Stimulated activated CD8-positive, alpha-beta memory T cell treated with anti-CD3 and anti-CD28 coated beads, Interleukin-15, amount 100 ng/mL, for 4 hours (primary cell): ENCODE measurements at places on chromosomes 2 and 18.

DNA sequence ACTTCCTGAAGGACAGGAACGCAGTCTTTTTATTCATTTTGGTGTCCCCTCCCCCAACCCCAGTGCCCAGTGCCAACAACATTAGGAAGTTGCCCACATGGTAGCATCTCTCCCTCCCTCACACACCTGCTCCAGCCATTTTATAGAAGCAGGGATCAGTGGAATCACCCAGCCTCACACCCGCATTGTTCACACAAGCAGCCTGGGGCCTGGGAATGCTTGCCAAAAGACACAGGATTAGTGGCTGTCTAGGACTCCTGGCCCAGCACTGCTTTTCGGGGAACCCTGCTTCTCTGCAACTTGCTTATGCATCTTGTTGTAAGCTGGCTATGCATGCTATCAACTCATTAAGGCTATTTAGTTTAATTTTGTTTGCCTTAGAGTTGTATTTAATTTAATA lies 17.9 kb downstream of the TMEM37 start:
- DNase-seq = no peak

DNA sequence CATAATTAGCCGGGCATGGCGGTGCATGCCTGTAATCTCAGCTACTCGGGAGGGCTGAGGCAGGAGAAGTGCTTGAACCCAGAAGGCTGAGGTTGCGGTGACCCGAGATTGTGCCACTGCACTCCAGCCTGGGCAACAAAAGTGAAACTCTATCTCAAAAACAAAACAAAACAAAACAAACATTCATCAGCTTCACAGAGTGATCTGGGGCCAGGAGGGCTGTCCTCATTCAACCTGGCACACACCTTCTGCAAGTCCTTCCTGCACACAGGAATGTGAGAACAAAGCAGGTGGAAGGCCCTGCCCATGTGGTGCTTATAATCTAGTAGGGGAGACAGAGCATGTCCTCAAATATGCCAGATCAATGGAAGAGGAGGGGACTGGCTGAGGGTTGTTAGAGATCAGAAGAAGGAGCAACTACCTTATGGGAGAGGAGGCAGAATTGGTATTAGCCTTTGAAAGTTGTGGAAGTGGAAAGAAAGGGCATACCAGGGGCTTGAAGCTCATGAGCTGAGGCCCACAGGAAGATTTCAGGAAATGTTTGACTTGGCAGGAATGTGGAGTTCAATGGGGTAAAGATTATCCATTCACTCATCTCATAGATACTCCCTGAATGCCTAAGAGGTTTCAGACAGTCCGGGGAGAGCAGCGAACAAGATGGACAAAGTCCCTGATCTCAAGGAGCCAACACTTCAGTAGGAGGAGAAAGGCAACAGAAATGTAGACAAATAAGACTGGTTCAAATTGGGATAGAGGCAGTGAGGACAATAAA lies 155.3 kb upstream of the SIX3 start:
- no peak for DNase-seq

DNA sequence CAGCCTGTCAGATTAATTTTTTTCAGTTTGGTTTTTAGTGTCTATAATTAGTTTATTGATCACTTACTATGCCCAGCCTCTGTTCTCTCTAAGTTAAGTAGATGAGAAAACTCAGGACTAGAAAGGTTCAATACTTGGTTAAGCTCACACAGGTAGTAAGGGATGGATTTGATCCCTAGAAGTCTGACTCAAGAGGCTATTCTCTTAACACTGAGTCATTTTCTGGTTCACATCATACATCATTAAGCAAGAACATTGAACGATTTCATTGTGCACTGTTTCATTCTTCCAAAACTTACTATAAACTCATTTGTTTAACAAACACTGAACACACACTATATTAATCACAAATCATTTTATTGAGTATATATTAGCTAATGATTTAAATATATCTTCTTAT lies 54.1 kb upstream of the SLC38A11 start:
- DNase-seq = no peak

- DNase-seq = peak; percentile 47
Measured at GRCh38 chr2:219247678-219248642, 2.7 kb downstream of the STK16 start.

GRCh38 chr2:199743415-199744120 lies 107.4 kb downstream of the FTCDNL1 start:
- DNase-seq = no peak

DNA sequence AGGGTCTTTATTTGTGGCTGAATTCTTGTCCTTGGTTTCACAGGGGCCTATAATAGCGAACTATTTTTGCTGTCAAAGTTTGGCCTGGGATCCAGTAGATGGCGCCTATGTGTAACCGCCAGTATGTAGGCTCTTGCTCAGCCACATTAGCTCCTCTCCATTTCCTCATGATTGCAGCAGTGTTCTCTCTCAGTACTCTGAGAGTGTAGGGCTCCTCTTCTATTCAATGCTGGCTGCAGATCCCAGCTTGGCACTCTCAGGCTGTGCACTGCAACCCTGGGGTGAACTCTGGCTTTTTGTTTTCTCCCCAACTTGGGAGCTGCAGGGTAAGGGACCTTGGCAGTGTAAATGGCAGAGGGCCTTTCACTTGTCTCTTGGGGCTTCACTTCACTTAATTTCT lies 344.6 kb upstream of the CHAC2 start:
- no peak for DNase-seq
